ENCODE measurements at places on chromosomes 16 and 17.

- no peak for DNase-seq
Measured at GRCh38 chr16:64171632-64172031, 950.2 kb downstream of the CDH11 start.

- no peak for DNase-seq
Measured at GRCh38 chr17:56679777-56680422, 86.4 kb downstream of the NOG start.

GRCh38 chr17:27315322-27315721 is 21.4 kb downstream of the WSB1 start:
- DNase-seq, result peak; percentile 53

DNA sequence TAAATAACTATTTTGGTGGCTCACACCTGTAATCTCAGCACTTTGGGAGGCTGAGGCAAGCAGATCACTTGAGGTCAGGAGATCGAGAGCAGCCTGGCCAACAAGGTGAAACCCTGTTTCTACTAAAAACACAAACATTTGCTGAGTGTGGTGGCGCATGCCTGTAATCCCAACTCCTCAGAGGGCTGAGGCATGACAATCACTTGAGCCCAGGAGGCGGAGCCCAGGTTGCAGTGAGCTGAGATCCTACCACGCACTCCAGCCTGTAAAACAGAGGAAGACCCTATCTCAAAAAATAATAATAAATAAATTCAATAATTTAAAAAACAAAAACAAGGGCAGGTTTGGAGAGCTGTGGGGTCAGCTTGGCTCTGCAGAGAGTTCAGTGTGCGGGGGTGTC is 5.7 kb upstream of the SLC4A1 start:
- no peak for DNase-seq

DNA sequence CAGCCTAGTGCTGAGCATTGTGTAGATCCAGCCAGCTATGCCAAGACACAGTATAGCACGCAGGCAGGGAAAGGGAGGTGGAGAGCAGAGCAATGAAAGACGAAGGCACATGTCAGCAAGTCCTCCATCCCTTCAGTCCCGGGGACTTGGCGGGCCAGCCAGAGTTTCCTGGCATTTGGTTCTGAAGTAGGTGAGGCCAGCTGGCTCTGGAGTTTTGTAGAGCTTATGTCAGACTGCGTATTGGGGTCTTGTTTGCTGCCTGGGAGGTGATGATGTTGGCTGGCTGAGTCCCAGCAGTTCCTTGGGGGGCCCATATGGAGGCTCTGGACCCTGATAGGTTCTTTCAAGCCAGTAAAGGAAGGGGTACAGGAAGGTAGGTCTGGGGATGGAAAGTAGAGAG is 55.7 kb upstream of the AKTIP start:
- DNase-seq, result no peak

DNA sequence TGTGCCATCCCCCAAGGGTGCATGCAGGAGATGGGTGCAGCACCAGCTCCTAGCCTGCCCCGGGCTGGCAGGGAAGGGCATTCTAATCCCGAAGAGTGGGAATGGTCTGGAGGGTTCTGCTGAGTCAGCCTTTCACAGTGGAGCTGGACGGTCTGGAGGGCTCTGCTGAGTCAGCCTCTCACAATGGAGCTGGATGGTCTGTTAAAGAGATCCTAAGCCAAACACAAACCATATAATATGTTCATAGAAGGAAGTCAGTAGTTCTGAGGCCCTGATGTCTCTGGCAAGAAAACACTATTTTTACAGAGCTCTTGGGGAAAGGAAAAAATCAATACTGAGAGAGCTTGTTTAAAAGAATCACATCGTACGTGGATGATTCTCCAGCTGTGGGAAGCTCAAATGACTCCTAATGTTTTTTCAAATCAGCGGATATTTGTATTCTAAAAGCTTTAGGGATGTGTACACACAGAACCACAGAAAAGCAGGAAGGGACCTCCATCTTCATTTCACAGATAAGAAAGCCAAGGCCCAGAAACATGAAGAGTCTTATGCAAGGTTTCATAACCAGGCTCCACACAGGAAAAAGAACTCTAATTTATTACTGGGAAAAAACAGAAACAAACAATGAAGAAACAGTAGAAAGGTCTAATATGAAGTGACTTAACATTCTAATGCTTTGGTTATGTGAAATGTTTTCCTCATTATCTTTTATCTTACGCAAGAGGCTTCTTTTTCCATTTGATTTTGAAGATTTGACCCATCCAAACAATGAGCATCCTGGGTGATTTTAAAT is 176.3 kb downstream of the VPS53 start:
- DNase-seq, result no peak

DNA sequence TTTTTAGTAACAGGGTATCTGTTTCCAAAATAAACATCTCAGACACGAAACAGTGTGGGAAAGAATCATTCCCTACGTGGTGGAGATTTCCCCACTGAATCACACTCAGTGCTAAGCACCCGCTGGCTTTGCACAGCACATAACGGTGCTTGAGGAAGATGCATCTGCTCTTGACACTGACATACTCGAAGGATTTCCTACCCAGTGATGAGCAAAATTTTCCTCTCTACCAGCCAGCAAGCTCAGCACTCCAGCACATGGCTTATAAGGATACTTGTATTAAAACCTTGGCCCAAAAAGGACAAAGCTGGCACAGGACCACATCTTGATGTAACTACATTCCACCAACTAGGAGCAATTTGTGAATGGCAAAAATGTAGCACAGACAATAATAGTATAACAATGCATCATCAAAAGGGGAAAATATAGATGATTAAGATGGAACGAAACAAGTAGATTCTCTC is 59.0 kb downstream of the ANKFY1 start:
- no peak for DNase-seq

DNA sequence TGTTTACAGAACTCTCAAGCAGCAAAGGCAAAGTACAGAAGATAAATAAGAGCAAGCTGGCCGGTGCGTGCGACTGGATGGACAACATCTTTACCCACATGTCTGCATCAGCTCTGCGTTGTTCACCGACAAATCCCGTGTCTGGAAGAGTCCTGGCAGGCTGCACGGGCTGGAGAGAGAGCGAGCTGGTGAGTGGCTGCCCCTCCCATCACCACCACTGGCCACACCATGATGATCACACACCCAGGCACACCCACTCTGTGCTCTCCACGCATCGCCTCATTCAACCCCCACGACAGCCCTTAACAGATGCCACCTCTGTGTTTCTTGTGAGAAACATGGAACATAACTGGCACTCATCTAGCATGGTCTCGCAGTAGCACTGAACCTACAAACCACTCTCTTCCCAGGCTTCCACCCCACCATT is 59.2 kb downstream of the ANKRD11 start:
- DNase-seq, result no peak

DNA sequence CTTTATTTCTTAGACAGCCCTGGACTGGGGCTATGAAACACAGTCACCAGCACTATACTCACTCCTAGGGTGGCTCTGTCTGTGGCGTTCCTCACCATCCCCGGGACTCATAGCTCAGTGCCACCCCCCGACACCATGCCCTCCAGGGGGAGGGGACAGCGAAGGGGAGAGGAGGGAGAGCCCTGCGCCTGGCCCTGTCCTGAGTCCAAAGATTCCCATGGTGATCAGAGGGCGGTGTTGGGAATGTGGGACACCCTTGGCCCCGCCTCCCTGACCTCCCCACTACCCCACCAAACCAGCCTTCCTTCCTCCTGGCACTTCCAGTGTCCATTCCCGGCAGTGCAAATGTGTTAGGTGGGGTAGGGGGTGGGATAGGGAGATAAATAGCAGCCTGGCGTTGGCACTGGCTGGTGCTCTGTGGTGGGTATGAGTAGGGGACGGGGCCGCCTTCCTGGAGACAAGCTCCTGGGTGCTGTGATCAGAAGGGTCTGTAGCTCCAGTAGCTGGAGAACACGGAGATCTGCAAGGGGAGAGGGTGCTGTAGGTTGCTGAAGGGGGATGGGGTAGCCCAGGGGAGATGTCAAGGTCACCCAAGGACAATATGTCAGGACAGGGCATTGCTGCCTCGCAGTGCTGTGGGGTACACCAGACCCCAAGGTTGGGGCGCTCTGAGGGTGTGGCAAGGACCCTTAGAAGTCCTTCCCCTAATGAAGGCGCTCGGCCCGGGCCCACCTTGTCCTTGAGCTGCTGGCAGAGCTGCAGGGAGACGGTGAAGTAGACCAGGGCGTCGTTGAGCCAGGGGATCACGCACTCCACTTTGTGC is 2.0 kb downstream of the SMIM22 start:
- DNase-seq, result no peak

GRCh38 chr16:67043420-67043819 is 14.5 kb downstream of the CBFB start:
- no peak for DNase-seq

- no peak for DNase-seq
Measured at GRCh38 chr17:66637491-66637890, 197.4 kb upstream of the CACNG5 start.

- no peak for DNase-seq
Measured at GRCh38 chr17:70295329-70295728, 126.0 kb downstream of the KCNJ2 start.

- DNase-seq, result no peak
Measured at GRCh38 chr16:85027958-85028684, 526 bp downstream of the KIAA0513 start.

- DNase-seq, result no peak
Measured at GRCh38 chr17:42775534-42776098, 2.4 kb downstream of the VPS25 start.

GRCh38 chr17:41496803-41497484 is 7.2 kb upstream of the KRT36 start:
- no peak for DNase-seq

GRCh38 chr16:610513-611381 is 20.0 kb upstream of the WFIKKN1 start:
- DNase-seq, result no peak

- no peak for DNase-seq
Measured at GRCh38 chr17:45977506-45977824, 21.6 kb upstream of the STH start.

GRCh38 chr16:90035902-90036301 is 16.6 kb upstream of the DBNDD1 start:
- DNase-seq, result no peak
